AG04450 (cell line): ENCODE measurements at places on chromosomes 11 and 22. TPM values are rescaled to one million over a fixed set of nuclear protein-coding genes. Genes with fewer than 3 reads are reported as not detected.

CASP4 gene
- polyA plus RNA-seq, result 112 and 129 TPM in 2 replicates

ANKK1 gene
- polyA plus RNA-seq, result 0.04 TPM in 1 of 2 replicates, not detected in the other

- DNase-seq, result no peak
Measured at GRCh38 chr11:35524780-35525179, 636 bp downstream of the PAMR1 start.

DNA sequence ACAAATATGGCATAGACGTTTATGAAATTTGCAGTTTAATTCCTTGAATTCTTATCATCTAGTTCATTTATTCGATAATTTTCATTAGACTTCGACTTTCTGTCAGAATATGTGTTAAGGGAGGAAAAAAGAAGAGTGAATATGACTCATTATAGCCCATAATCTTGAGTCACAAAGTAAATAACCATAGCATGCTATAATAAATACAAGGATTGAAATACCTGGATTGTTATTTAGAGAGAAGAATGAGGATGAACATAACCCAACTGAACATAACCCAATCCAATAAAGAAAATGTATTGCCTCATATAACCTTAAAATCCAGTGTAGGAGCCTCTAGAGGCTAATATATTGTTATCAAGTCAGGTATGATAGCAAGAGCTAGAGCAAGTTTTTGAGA is 1858.3 kb upstream of the RAG2 start:
- DNase-seq, result no peak

DNA sequence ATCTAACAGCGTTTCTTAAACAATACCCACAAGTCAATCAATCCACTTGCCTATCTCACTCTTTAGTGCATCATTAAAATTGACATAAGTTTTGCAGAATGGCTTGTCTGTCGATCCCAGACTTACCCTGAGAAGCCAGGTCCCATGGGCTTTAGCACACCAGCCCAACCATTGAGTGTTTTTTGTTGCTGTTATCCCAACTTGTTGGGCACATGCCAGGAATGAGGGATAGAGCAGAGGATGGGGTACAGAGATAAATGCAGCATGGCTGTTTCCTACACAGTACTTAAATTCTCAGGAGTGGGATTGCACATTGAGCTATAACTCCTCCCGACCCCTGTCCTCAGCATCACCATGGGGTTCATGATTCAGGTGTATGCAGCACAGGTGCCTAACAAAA is 64.2 kb upstream of the RASSF10 start:
- DNase-seq, result no peak

GRCh38 chr22:17922925-17923903 is 101.1 kb downstream of the MICAL3 start:
- peak; percentile 57 for DNase-seq

DNA sequence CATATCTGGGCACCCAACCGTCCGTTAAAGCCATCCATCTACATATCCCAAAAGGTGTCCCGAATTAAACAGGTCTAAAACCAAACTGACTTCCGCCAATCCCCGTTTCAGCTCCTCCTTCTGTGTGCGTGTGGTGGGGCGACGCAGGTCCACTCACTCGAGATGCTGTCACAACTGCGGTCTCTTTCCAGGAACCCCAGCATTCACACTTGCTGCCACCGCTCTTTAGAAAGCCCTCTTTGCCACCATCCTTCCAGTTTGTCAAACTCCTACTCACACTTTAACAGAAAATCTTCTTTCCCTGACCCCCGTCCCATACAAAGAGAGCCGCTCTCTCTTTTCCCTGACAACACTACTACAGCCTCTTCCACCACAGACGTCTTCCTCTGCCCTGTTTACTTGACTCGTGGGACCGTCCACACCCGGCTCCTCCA is 467 bp downstream of the ESS2 start:
- DNase-seq, result no peak

DNA sequence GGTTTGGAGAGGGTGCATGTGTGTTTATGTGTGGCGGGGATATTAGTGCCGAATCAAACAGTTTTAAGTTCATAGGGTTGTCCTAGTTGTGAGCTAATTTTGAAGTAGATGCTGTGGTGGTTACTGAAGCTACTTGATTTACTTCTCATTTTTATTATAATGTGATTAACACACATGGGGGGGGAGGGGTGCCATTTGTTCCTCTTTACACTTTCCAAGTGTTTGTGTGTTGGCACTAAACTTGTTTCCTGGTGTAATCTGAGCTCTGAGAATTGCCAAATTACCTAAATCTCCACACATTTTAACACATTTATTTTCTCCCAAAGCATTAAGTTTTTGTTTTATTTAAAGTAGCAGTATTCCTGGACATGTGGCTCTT is 60.1 kb downstream of the ZNRF3 start:
- no peak for DNase-seq

GRCh38 chr11:128483211-128483788 is 104.1 kb downstream of the ETS1 start:
- no peak for DNase-seq

GRCh38 chr22:19152942-19153883 is 3.1 kb upstream of the GSC2 start:
- no peak for DNase-seq

DNA sequence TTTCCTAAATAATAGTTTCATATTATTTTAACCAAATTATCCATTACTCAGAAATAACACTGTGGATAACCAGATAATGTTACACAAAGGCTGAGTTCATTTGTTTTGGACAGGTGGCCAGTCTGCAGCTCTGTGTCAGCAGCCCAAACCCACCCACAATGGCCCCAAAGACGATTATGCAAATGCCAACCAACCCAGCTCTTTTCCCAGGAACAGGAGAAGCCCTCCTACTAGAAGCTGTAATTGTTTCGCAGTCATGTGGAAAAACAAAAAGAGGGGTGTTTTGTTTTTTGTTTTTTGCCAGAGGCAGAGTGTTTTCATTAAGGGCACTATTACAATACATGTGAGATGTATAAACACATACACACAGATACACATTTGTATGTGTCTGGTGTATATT is 102.1 kb downstream of the FCHSD2 start:
- no peak for DNase-seq
